Osteocyte (in vitro differentiated cells): ENCODE measurements at places on chromosomes 3 and 15. TPM values are rescaled to one million over a fixed set of nuclear protein-coding genes. Genes with fewer than 3 reads are reported as not detected.

The USP8 gene
- total RNA-seq, result 55.3 and 60.3 TPM in 2 replicates

The RFX7 gene
- total RNA-seq, result 20.2 and 21.3 TPM in 2 replicates

The GOLGA6B gene
- not detected in 2 replicates for total RNA-seq

The CLRN1 gene
- total RNA-seq, result not detected in 2 replicates

The AADACL2 gene
- not detected in 2 replicates for total RNA-seq

The PRTG gene
- total RNA-seq, result 2.1 and 2.2 TPM in 2 replicates

The RGMA gene
- total RNA-seq, result 12.4 and 13.7 TPM in 2 replicates

The SLC27A2 gene
- total RNA-seq, result not detected in 2 replicates

The ACSBG1 gene
- not detected in 2 replicates for total RNA-seq

The SLC9C1 gene
- total RNA-seq, result not detected in 2 replicates

The KLHL40 gene
- not detected in 2 replicates for total RNA-seq

The MYNN gene
- total RNA-seq, result 16.7 and 17.2 TPM in 2 replicates

The FBXW12 gene
- total RNA-seq, result not detected in 2 replicates

The CNTN6 gene
- total RNA-seq, result 27.5 and 28.8 TPM in 2 replicates

The TP63 gene
- 0.16 and 0.29 TPM in 2 replicates for total RNA-seq

The SLC22A13 gene
- total RNA-seq, result 0.99 and 1.2 TPM in 2 replicates

The RUVBL1 gene
- total RNA-seq, result 34.1 and 34.3 TPM in 2 replicates

The TMOD2 gene
- 4.3 and 6.3 TPM in 2 replicates for total RNA-seq

The GABRB3 gene
- total RNA-seq, result 7.4 and 9.7 TPM in 2 replicates
